ENCODE measurements at places on chromosomes 1 and 21. TPM values are rescaled to one million over a fixed set of nuclear protein-coding genes. Genes with fewer than 3 reads are reported as not detected.

LCE2A gene
- total RNA-seq: not detected

TLCD4 gene
- 10.1 TPM for total RNA-seq

UQCRHL gene
- 1.4 TPM for total RNA-seq

ZC3H12A gene
- 8.6 TPM for total RNA-seq

PHACTR4 gene
- total RNA-seq: 31.1 TPM

CXADR gene
- 17.7 TPM for total RNA-seq

DISP1 gene
- 8.1 TPM for total RNA-seq

LRRC40 gene
- 26.9 TPM for total RNA-seq

CITED4 gene
- total RNA-seq: 8.3 TPM

OR2L13 gene
- total RNA-seq: not detected

CFHR2 gene
- not detected for total RNA-seq

ESRRG gene
- total RNA-seq: not detected

GUCA2B gene
- total RNA-seq: not detected

TAL1 gene
- not detected for total RNA-seq

IVL gene
- total RNA-seq: not detected

CD48 gene
- 0.05 TPM for total RNA-seq

NHLH1 gene
- total RNA-seq: not detected

KRTAP10-11 gene
- not detected for total RNA-seq

- no peak for DNase-seq
These were observed 45.9 kb downstream of the RGL1 start for GRCh38 chr1:183850852-183851251.

- DNase-seq: peak; percentile 57
These were observed 28.6 kb downstream of the PTPRU start for GRCh38 chr1:29264773-29265389.

DNA sequence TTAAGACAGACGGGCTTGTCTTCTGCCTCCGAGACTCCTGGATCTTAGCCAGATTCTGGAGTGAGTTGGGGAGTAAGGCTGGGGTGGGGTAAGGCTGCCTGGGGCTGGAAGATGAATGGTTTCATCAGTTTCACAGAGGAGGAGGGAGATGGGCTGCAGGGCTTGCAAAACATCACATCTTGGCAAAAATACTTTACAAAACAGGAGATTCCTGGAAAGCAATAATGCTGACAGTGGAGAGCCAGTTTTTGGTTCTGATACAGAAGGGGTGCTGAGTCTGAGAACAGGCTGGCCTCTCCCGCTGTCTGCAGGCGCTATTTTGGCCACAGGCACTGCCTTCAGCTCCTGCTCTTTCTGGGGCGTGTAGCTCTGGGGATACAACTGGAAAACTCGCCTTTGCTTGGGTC, 83.4 kb upstream of the KCNE2 start:
- no peak for DNase-seq

DNA sequence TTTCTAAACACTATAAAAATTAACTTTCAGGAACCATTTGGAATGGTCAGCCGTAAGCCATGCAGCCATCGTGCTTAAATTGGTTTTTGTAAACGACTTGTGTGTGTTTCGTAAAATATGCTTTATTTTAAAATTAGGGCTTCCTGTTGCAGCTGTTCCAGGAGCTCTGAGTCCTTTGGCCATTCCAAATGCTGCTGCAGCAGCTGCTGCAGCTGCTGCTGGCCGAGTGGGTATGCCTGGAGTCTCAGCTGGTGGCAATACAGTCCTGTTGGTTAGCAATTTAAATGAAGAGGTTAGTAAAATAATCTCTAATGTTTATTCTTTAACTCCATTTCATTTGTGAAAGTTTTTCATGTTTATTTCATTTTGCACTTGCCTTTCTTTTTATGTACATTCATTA, 83.1 kb downstream of the PTBP2 start:
- no peak for DNase-seq

GRCh38 chr1:192104852-192105251, 53.4 kb upstream of the RGS18 start:
- no peak for DNase-seq

GRCh38 chr1:81542196-81542595, 258.5 kb upstream of the ADGRL2 start:
- DNase-seq: no peak

- DNase-seq: no peak
These were observed 27.7 kb downstream of the PPP1R12B start for GRCh38 chr1:202376247-202376646.

- DNase-seq: peak; percentile 41
These were observed 569 bp upstream of the WARS2 start for GRCh38 chr1:119141020-119141424.

- peak; percentile 60 for DNase-seq
These were observed 473.3 kb downstream of the MRPL39 start for GRCh38 chr21:25133939-25134338.

GRCh38 chr1:1687846-1688245, 4.7 kb downstream of the SLC35E2B start:
- DNase-seq: no peak

DNA sequence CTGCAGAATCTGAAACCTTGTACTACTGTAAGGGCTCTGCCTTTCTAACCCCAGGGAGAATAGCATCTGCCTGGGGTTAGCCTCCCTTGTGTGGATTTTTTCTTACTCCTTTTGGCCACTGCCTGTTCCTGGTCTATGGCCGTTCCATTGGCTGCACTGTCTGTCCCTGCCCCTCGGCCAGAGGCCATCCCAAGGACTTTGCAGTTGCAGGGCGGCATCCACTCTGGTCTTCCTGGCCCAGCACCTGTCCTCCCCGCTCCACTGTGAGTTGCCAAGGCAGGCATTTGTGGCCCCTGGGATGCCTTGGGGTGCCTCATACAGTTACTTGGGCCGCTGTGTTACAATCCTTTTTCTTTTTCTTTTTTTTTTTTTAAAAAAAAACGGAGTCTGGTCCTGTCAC, 45.8 kb downstream of the PDE9A start:
- no peak for DNase-seq

DNA sequence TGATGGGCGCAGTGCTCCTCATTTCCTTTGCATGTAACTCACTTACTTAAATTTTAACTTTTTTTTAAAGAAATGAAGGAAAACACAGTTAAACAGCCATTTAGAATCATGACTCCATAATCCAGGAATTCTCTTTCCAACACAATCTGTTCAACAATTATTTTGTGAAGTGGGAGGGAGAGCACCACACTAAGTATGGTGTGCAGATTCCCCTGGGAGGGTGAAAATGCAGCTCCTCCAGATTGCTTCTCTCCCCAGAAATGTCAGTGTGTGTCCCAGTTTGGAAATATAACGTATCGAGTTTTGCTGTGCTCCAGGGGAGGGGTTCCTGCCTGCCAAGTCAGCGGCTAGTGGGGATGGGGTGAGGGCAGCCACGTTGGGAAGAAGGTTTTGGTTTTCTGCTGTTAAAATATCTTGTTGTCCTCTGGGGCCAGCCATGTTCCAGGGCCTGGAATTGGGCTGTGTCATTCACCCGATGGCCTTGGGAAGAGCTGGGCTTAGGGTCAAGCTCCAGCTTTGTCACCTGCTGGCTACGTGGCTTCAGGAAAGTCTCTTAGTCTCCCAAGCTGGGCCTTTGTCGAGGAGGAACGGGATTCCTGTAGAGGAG, 17.3 kb upstream of the DISP3 start:
- DNase-seq: no peak

GRCh38 chr21:41411449-41412089, 14.5 kb upstream of the MX1 start:
- DNase-seq: peak; percentile 77

GRCh38 chr21:26087223-26087918, 83.2 kb downstream of the APP start:
- DNase-seq: no peak

GRCh38 chr1:112866151-112866550, 89.8 kb downstream of the SLC16A1 start:
- DNase-seq: peak; percentile 68

- DNase-seq: no peak
These were observed 6.4 kb upstream of the CDK11B start for GRCh38 chr1:1664941-1665814.

DNA sequence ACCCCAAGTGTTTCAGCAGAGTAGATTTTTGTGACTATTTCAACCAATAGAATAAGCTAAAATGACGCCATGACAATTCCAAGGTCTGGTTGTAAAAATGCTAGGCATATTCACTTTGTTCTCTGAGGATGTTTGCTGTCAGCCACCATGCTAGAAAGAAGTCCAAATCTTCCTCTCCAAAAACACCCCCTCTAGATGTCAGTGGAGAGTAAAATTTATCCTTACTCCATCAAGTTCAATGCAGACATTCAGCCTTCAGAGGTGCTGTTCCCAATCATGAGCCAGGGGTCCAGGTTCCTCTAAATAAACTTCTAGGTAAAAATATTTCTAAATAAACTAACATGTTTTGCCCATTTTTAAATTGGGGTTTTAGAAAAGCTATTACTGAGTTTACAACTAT, 395.4 kb upstream of the ADAMTS5 start:
- DNase-seq: peak; percentile 55

DNA sequence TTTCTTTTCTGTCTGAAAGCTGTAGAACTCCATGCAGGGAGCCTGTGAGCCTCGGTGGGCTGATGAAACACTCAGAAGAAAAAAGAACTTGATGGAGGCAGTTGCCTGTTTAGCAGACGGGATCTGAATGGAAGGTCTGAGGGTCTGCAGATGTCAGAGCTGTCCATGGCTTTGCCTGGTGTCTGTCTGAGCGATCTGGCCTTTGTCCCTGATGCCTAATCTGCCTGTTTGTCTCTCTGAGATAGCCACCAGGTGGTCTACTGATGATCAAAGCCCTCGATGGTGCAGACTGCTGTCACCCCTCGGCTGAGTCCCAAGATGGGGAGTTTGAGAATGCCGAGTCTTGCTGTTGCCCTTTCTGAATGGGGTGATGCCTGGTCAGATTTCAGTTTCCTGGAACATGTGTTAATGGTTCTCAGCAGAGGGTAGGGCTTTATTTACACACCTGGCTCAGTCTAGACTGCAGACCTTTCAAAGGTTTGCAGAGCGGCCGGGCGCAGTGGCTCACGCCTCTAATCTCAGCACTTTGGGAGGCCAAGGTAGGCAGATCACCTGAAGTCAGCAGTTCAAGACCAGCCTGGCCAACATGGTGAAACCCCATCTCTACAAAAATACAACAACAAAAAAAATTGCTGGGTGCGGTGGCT, 90.4 kb downstream of the KIF26B start:
- no peak for DNase-seq

GRCh38 chr1:167373986-167374385, 144.3 kb downstream of the CD247 start:
- DNase-seq: no peak

- DNase-seq: no peak
These were observed 1.7 kb upstream of the MIB2 start for GRCh38 chr1:1613509-1614082.

DNA sequence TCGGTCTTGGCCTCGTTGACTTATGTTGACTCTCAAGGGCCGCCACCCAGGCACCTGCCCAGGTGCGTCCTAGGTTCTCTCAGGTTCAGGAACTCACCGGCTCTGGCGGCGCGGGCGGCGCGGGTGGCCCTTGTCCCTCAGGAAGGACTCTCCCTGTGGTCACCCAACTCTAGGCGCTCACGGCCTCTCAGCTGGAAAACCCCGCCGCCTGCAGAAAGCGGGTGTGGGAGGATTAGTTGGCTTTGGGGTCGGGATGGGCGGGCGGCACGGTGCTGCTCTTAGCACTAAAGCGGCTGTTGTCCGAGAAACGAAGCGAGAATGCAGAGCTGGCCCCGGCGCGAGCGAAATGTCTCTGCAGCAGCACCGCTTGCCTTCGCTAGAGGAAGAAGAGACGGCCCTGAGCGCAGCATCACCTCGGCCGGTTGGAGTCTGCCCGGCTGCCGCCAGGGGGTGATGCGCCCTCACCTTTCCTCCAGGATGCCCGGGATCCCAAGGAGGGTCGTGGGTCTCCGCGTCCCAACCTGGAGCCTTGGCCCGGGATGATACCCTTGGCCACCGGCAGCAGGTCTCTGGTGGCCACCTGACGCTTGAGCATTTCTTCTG, 8.1 kb upstream of the TADA1 start:
- DNase-seq: peak; percentile 38

DNA sequence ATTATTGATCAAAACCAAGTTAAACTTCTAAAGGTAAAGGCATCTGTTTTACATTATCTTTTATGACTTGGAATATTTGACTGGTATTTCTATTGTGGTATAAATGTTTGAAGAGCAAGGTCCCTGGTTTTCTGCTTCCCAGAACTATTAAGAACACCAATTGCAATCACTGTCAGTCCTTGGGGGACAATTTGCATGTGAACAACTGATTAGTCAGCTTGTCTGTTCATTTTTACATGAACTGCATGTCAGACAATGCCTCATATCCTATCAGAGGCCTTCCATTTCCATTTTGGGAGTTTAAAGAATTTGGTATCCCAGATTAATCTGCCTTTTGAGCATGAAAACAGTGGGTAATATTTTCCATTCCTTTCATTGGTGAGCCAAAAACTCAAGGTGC, 654.9 kb upstream of the USP24 start:
- peak; percentile 34 for DNase-seq

GRCh38 chr1:65056234-65056633, 89.9 kb upstream of the JAK1 start:
- no peak for DNase-seq

DNA sequence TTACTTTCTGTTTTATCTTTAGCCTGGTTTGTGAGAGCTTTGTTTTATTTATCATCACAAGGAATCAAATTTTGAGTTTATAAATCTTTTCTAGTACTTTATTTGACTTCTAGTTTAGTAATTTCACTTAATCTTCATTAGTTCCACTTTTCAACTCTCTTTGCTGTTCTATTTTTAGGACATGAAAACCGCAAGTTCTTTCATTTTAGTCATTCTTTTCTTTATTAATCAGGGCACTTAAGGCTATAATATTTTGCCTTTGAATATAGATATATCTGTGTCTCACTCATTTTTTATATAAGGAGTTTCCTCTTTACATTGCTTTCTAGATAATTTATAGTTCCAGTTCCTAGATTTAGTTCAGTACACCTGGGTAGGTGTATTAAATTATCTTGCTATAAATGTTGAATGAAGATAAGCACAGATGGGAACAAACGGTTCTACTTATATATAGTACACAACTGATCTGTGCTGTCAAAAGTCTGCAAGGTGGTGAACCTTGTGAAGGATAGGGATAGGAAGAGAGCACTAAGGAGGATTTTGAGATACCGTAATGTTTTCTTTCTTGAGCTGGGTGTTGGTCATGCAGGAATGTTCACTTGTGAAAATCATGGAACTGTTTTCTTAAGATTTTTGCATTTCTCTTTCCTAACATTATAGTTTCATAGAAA, 402.3 kb downstream of the RYR2 start:
- no peak for DNase-seq

DNA sequence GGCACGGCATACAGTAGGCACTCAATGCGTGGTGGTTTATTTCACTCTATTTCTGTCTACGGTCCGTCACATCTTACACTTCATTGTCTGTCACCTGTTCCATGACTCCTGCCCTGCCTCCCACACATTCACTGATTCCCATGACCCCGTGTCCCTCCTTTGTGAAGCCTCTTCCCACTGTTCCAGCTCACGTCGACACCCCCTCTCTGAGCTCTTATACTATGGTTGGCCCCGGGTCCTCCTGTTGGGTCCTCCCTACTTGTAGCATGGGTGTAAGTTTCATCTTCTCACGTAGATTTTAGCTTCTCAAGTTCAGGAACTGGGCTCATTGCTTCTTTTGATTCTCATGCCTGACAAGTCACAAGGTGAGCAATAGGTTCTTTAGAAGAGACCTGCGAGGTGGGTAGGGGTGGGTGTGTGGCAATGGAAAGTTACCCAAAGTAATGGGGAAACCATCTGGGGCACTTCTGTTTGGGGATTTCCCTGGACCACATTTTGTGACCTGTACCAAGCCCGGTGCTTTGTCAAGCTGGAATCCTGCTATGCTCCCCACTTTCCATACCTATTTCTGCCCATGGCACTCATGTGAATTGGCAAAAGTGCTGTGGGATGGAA, 22.1 kb upstream of the IL10 start:
- no peak for DNase-seq

All from M059J (cell line).